NCI-H2081 treated with DMSO at 0.1 percent for 48 hours (cell line): ENCODE measurements at places on chromosomes 3 and 15.

DNA sequence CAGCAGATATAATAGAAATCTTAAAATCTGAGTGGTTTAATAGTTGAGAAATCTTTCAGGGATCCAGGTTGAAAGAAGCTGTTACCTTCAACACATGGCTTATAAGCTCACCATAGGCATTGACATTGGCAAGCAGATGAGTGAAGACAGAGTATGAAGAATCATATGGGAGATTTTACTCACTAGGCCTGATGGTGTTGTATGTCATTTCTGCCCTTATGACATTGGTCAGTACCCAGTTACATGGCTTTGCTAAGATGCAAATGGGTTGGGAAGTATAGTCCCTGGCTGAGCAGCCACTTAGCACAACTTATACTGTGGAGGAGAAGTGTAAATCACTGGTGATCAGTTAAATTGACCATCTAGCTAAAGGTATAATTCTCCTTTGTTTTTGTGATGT is 5.9 kb downstream of the TFG start:
- no peak for DNase-seq

DNA sequence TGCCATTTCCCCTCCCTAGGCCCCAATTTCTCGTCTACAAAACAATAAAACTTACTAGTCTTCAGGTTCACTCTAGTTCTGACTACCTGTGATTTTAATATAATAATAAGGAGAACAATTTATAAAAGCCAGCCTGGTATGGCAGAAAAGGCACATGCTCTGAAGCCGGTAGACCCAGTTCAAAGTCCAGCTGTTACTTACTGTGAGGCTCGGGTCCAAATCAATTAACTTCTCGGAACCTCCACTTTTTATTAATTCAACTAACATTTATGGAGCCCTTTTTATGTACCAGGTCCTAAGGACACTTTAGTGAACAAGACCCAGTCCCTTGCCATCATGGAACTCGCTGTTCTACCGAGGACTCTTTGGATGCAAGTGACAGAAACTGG is 53.8 kb upstream of the SMAD3 start:
- no peak for DNase-seq

- no peak for DNase-seq
Observed at GRCh38 chr3:139122221-139122581, 77.5 kb upstream of the PRR23C start.

- DNase-seq, result no peak
Observed at GRCh38 chr3:57234613-57235575, 7.4 kb downstream of the APPL1 start.

GRCh38 chr3:14258906-14259904 is 80.6 kb downstream of the LSM3 start:
- no peak for DNase-seq

DNA sequence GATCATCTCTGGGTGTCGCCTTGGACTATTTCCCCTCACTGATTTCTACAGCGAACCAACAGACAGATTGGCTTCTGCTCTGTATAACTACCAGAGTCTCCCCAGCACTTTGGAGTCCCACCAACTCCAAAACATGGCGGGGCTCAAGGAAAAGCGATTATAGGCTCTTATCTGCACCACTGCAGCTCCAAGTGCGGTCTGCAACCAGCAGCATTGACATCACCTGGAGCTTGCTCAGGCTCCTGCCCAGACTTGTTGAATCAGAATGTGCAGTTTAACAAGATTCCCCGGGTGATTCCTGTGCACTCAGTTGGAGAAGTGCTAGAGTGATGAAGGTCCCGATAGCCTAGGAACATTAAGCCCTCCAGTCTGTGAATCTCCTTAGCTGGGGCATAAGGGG is 9.0 kb downstream of the CCK start:
- DNase-seq, result no peak

- no peak for DNase-seq
Observed at GRCh38 chr3:16104156-16104555, 70.3 kb upstream of the GALNT15 start.

- DNase-seq, result no peak
Observed at GRCh38 chr15:78640527-78641101, 396 bp downstream of the CHRNB4 start.

DNA sequence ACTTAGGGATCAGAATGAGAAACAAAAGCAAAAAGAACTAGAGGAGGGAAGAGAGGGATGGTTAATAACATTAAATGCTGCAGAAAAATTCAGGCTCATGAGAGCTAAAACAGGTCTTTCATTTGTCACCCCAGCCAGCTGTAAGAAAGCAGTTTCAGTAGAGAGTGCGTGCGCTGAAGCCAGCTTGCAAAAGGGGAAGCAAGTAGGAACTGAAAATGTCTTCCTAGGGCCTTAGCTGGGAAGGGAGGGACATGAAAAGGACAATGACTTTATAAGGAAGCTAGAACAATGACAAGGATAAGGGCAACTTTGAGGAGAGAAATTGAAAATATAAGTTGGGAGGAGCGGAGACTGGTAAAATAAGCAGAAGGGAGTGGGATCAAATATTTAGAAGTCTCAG is 3.1 kb downstream of the CIAO2A start:
- no peak for DNase-seq

DNA sequence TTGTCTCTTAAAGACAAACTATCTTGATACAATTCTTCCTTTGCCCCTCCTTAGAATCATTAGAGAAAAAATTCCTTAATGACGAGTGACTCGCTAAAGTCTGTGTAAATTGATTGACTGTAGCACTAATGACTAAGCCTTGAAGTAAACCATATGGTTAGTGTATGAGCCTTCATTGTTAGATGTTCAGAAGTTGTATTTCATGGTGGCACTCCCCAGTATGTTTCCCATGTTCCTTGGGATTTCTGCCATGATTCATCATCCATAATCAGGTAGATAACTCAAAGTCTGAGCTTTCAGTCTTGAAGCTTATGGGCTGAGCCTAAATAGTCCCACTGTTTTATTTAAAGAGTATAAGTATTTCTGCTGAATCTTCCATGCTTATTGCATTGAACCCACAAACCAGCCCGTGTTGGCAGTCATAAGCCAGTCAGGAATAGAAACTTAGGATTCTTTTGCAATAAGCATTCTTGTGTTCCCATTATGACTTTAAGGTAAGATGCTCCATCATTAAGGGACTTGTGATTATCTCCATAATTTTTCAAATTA is 371.2 kb upstream of the RARB start:
- DNase-seq, result no peak

DNA sequence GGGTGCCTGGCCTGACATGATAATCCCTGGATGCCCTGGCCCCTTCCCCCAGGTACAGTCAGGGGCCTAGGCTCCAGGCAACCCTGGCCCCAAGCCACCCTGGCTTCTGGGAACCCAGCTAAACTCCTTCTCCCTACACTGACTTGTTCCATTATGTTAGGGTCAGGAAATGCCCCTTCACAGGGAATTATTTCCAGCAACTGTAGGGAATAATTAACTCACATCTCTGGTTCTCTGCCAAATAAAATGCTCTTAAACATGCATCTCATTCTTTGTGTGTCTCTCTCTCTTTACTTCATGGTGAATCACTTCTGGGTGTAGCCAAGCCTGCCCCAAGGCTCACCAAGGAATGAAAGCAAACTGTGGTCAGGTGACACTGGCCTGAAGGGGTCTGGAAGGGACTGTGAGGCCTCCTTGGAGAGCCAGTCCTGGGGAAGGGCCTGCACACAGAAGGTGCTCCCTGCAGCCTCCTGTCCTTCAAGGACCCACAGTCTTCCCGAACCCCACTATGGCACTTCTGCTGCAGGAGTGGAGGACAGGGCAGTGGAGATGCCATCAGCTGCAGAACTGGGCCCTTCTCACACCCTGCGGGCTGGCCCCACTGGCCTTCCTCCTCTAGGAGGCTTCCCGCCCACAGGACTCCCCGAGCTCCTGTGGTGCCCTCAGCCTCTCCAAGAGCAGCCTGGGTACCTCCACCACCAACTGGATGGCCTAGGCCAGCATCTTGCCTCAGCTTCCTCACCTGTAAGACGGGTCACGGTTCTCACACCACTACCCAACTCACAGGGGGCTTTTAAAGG is 17.6 kb downstream of the TKT start:
- DNase-seq, result no peak

DNA sequence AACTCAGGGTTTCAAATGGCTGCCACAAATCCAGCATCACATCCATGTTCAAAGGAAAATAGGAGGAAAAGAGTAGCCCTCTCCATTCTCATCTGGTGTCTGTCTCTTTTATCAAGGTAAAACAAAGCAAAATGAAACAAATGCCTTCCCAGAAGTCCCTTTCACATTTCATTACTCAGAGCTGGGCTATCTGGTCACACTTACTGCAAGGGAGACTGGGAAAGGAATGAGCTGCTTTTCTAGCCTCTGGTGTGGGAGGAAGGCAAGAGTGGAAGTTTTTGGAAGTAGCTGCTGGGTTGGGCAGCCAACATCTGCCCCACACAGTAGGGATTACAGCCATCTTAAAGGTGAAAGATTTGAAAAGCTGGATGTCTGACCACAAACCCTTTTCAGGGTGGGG is 51.8 kb downstream of the KLF15 start:
- no peak for DNase-seq

DNA sequence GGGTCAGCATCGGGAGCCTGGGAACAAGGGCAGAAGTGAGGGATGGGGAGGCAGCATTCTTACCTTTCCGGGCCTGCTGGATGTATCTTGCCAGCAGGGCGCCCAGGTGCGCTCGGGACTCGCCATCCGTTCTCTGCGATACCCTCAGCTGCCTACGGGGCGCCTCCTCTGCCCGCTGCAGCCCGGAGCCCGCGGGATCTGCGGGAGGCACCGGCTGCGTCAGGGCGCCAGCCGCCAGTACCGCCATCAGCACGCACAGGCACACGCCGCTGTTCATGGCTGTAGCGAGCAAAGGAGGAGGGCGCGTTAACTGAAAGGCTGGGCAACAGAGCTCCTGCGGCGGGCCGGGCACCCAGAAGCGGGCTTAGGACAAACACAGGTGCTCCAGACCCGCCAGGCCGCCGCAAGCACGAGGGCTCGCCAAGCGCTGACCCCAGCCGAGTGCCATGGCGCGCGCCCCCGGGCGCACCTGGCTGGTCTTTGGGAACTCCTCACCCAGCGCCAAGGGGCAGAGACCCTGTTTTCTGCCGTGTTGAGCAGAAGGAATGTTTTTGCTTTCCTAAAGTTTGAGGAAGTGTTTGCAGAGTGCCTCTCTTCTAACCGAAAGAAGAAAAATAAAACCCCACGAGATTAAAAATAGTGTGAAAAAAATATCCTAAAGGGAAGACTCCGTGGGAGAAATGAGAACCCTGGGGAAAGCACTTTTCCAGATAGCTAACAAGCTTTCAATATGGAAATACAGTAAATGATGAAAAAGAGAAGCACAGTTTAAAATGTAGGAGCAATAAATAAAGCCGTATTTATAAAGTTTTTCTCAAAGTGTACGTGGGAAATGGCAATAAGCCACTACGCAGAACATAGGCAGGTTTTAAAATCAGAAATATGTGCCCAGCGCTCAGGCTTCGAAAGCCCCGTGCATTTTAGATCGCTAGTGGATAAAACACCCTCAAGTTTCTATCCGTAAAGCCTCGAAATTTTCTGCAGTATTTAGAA is 2.3 kb downstream of the CCK start:
- no peak for DNase-seq

- DNase-seq, result no peak
Observed at GRCh38 chr3:24012589-24013269, 67.6 kb downstream of the NR1D2 start.

DNA sequence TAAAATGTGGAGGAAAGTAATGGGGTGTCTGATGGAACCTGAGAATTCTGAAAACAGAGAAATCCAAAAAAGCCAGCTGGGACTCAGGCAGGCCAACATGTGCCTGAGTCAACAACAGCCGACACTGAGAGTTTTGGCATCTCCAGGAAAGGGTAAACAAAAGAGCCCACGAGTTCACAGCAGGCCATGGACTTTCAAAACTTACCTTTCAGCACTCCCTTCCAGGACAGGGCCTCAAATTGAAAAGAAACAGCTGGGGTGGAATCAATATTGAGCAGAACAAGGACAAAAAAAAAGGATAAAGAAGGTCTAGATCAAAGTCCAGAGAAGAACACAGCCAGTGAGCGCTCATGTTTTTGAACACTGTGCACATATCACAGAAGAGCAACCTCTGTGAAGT is 735.4 kb upstream of the GRM7 start:
- no peak for DNase-seq

DNA sequence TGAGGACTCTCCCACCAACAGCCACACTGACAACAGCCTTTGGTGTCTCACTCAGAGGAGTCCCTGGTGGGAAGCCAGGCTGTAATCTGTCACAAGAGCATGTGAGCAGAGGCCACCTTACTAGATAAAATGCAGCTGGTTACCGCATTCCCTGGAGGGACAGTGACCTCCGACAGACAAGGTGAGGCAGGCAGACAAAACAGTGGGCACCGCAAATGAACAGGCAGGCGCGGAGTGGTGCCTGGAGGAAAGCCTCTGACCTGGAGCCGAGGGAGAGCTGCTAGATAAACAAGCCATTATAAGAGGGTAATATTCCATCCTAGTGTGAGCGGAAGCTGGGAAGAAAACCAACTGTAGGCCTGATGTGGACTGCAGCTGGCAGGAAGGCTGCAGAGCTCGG is 736.4 kb downstream of the FHIT start:
- DNase-seq, result no peak

DNA sequence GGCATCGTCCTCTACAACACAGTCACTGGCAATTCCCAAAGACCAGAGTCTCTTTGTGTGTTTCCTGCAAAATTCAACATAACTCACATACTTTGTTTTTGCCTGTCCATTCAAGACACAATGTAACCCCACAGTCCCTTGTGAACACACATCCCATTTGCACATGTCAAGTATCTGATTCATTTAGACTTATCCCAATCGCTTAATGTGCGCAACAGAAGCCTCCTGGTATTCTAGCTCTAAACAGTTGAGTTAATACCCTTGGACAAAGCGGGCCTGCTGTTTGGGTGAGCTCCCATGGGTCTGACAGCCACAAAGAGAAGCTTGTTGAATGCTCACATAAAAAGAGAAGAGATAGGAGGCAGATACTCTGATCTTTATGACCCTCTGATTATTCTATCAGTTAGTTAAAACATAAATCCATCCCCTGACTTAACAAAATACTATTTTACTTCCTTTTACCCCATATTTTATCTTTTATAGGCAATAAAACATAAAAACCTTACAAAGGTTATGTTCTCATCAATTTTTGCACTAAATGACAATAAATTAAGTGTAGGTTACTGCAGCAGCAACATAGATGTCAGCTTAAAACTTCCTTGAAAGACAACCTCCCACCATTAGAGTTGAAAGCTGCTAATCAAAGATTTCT is 79.4 kb downstream of the ANXA2 start:
- DNase-seq, result no peak

DNA sequence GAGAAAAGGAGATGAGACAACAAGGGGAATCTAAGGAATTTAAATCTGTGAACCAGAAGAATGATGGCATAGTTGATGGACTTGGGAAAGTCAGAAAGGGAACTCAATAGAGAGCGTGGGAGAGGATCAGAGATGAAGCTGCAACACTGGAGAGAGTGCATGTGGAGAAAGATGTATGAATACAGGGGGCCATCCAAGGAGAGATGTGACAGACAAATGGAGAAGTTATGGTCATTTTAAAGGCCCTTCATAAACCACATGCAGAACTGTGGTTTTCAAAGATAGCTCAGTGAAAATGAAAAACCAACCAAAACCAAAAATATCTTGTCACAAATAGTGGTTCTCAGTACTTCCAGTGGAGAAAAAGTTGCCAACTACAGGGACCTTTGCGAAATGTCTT is 265.2 kb downstream of the SUCLG2 start:
- no peak for DNase-seq

- no peak for DNase-seq
Observed at GRCh38 chr3:100844063-100844936, 135.0 kb downstream of the TFG start.
